Mucosa of descending colon (tissue), 3 donors: ENCODE measurements at places on chromosomes 1 and 21. TPM values are rescaled to one million over a fixed set of nuclear protein-coding genes. Genes with fewer than 3 reads are reported as not detected.

DNA sequence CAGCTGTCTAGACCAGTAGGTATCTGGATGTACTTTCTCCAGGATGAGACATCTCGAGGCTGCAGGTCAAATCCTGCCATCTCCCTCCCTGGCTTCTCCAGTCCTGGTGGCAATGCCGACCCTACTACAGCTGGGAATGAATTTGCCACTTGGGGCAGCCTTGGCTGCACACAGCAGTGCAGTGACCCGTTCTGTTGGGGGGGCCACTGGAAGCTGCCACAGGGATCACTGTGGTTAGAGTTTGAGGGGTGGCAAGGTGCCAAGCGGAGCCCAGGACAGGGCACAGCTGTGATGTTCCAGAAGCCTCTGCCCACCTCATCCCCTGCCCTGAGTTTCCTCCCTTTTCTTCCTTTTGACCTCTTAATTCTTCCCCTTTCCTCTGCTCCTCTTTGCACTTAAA, 17.1 kb downstream of the COL6A2 start:
- no peak for DNase-seq

DNA sequence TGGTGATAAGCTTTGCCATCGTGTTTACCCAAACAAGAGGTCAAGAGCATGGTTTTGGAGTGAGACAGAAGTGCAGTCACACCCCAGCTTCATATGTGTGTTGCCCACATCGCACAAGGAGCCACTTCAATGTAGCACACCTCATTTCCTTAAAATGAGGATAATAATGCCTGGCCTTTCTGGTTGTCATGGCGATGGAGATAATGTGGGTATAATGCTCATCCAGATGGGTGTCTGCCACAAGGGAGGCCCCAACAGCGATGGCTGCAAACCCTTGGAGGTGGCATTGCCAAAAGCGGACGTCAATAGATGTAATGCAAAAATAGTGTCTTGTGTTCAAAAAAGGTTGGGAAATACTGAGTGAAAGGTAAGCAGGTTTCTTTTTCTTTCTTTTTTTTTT, 83.1 kb upstream of the AJAP1 start:
- DNase-seq = no peak

DNA sequence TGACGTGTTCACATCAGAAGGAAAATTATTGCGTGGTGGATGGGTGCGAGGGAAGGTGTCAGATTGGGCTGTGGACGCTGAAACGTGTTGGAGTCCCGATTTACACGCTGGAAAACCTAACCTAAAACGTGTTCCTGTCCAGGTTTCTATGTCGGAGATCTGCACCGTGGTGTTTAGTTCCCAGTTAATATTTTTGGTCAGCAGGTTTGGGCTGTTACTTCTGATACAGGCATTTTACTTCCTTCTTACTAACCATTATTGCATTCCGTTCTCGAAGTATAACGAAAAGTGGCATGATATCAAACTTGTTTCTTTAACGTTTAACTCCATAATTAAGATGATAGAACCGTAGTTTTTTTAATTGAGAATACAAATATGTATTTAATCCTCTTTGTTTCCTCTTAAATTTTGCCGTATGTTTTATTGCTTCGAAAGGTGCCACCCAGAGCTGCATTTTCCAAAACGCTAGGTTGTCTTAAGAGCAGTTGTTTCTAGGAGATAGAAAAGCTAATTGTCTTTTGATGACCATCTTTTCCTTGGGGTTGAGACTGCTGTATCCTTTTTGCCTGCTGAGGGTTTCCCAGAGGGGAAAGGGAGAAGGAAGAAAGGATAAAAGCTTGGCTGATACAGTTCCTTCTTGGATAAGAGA, 1.3 kb downstream of the ADARB1 start:
- DNase-seq = no peak

DNA sequence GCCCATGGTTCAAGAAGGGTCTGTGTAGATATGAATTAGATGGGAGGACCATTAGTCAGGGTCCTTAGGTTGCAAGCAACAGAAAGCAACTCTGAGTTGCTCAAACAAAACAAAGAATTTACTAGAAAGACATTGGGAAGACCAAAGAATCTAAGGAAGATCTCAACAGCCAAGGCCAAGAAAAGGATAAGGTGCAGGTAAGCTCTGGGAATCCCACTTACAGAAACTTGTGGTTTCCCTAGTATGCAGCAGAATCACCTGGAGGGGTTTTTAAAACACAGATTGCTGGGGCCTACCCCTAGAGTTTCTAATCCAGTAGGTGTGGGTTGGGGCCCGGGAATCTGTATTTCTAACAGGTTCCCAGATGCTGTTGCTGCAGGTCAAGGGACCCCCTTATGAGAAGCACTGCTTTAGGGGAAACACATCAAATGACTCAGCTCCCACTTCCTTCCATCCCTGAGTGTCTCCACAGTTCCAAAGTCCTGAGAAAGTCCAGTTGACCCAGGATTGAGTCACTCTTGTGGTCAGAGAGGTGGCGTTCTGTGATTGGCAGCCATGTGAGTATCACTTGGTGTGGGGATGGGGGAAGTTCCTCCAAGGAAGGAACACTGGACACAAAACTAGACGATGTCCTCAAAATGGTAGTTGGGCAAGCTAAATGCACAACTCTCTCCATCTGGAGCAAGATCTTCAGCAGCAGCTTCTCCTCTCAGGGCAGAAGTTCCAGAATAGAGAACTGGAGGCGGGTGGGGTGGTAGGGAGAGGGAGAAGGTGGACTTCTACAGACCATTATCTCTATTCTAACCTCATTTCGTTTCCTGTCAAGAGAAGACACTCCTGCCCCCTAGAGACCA, 24.2 kb upstream of the EYA3 start:
- peak; percentile 49 for DNase-seq

- no peak for DNase-seq
Observed at GRCh38 chr1:212188599-212189351, 96.4 kb upstream of the PPP2R5A start.

DNA sequence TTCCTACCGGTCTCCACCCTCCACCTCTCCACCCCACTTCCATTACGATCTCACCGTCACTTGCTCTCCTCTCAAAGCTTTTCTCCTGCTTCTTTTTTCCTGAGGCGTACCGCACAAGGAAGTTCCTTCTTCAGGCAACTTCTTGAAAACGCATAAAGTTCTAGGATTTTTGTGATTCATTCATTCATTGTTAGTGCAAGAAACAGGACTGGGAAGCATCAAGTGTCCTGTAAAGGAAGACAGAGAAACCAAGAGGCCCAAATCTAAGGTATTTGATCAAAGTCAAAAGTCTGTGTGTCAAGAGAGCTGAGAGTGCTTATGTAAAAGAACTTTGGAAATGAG, 1.3 kb upstream of the RCC2 start:
- no peak for DNase-seq

The SPRR5 gene
- total RNA-seq = not detected

DNA sequence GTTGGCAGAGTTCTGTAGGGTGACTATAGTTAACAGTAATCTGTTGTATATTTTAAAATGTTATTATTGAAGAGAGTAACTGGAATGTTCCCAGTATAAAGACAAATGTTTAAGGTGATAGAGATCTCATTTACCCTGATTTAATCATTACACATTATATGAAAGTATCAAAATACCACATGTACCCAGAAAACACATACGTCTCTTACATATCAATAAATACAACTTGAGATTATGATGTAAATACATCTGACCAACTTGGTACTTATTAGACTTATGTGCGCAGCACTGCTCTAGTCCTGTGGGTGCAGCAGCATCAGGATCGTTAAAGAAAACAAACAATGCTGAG, 670 bp upstream of the PARK7 start:
- no peak for DNase-seq

GRCh38 chr1:214505134-214505533, 46.3 kb downstream of the PTPN14 start:
- DNase-seq = no peak

- no peak for DNase-seq
Observed at GRCh38 chr21:44934797-44935532, 4.9 kb upstream of the SLX9 start.

DNA sequence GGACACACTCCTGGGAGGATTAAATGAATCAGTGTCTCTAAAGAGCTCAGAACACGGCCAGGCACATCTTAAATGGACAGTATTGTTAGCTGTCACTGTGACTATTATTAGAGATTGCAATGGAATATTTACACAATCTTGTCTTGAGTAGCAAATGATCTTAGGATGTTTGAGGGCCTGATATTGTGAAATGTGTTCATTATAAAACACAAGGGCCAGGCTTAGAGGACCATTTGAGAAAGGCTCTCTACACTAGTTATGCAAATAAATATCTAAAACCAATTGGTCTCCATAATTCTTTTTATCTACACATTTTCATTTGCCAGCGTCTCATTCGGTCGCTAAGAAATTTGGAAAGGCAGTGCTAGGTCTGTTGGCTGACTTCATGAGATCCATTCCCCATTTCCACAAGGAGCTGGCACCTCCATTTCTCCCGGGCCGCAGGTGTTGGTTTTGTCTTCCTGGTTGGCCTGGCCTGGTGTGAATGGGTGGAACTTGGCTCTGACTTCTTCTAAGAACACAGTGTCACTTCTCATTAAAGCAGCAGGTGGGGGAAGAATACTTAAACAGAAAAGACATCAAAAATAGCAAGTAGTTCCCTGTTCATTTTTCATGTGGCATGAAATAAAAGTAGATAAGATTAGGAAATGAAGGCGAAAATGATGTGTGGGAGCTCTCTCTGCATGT, 56.0 kb upstream of the PLXNA2 start:
- DNase-seq = no peak

The MAPKAPK2 gene
- total RNA-seq = 72.1 TPM

The USP24 gene
- 51.1 TPM for total RNA-seq
